ENCODE measurements at places on chromosomes 6 and 20.

DNA sequence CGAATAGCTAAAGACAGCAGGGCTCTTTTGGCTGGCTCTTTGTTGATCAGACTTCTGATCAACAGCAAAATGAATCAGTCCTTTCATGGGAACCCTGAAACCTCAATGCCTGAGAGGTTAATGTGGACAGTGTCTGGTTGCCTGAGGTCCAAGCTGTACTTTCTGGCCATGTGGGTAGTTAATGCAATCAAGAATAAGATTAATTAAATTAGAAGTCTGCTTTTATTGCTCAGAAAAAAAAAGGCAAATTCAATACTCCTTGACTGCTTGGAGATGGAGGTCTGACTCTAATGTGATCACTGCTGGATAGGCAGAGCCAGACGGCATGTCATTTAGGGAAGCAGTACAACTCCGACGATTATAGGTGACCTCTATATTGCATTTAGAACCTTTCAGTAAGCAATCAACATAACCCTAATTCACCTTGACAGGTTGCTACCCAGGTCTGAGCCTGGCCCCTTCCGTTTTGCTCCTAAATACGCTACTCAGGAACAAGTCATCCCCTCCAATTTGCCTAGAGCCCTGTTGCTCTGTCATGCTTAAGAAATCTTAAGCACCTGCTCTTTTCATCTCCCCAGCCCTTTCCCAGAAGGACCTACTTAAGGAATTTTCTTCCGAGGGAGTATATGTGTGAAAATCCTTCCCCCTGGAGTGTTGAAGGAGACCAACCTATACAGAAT, 370.0 kb upstream of the SPTLC3 start:
- DNase-seq = no peak

- DNase-seq = peak; percentile 77
Observed at GRCh38 chr6:28124350-28124970, at the start of gene ZSCAN16. TSS of gene ZSCAN16 (plus strand) at chr6:28124609. CDS start at chr6:28125444, 835 bp downstream.

DNA sequence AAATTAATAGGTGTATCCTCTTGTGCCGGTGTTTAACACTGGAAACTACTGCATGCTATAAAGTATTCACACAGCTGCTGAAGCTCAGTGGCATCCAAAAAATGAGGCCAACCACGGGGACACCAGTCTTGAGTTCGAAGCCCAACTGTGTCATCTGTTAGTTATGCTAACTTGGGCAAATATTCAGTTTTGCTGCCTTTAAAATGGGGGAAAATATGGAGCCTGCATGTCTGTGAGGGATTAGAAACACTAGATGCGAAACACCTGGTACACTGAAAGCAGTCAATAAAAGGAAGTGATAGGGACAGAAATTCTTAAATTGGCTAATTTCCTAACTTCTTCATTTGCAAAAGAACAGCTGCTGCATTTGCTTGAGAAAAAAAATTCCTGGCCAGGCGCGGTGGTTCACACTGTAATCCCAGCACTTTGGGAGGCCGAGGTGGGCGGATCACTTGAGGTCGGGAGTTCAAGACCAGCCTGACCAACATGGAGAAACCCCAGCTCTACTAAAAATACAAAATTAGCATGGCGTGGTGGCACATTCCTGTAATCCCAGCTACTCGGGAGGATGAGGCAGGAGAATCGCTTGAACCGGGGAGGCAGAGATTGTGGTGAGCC, 36.6 kb upstream of the MLIP start:
- peak; percentile 29 for DNase-seq

DNA sequence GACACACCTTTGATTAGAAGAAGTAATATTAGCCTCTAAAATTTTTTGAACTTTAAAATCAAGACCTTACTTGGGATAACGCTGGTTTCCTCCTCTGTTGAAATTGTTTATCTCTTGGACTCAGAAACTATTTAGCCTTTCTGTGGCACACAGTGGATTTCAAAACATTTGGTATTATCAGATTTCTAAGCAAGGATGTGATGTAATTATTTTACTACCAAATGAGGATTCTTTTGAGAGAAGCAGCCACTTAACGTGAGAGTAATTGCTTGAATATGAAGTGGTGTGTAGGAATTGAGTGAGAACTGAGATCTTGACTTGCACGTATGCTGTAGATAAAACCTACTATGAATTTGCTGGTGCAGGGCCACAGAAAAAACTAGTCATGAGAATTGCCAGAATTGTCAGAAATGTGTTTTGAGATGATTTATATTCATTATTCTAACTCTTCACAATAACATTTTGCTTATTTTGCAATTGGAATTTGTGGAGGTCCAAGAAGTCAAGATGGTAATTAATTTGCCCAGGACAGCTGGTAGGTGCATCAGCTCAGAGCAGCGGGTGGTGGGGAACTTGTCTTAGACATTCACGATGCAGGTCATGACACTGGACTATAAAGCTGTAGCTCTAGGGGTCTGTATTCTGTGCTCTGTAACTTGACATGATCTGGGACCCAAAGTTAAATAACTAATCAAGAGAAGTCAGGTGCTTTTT, 53.4 kb downstream of the AKAP12 start:
- DNase-seq = peak; percentile 77

- DNase-seq = peak; percentile 71
Observed at GRCh38 chr6:5998711-5999687, 7.7 kb downstream of the NRN1 start.
